ENCODE measurements at places on chromosomes 2 and 18. TPM values are rescaled to one million over a fixed set of nuclear protein-coding genes. Genes with fewer than 3 reads are reported as not detected.

- H3K4me1 ChIP-seq: no peaks in the 10 kb centered on the region
- H3K27ac ChIP-seq: no peak overlapping the region
Measured at GRCh38 chr2:215619022-215619958, 183.4 kb upstream of the FN1 start.

DNA sequence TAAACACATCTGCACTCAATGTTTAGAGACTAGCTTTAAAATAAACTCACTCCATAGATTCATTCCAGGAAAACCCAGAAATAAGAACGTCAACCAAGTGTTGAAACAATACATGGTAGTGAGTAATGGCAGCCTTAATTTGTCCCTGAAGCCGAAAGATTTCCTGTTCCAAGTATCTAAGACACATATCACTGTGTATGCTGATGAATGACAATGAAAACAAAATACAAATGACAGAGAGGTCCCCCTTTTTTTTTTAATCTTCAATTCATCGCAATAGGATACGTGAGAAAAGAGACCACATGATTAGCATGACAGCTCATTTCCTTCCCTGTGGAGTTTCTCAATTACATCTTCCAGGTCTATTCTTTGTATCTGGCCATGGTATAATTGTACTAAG lies 160.5 kb upstream of the STK17B start:
- no peak overlapping the region for H3K4me3 ChIP-seq
- H3K27ac ChIP-seq: no peak overlapping the region
- H3K4me1 ChIP-seq: no peaks in the 10 kb centered on the region

DNA sequence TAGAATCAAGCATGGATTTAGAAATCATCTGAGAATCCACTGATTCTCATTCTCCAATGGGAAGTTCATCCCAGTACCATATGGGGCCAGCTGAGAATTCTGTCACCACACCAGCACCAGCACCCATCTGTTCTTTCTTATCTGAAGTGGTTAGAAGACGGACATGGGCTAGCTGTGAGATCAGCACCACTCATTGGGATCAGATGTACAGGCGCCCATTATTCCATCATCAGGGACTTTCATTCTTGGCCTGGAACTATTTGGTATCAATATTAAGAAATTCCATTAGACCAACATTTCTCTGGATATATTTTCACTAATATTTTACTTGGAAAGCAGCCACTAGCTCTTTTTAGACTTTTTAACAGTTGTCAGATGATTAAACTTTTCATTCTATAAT lies 185.9 kb upstream of the LINC00305 start:
- H3K27me3 ChIP-seq: no peaks in the 10 kb centered on the region
- no peak overlapping the region for H3K27ac ChIP-seq
- no peak overlapping the region for H3K4me3 ChIP-seq
- DNase-seq: no peak

DNA sequence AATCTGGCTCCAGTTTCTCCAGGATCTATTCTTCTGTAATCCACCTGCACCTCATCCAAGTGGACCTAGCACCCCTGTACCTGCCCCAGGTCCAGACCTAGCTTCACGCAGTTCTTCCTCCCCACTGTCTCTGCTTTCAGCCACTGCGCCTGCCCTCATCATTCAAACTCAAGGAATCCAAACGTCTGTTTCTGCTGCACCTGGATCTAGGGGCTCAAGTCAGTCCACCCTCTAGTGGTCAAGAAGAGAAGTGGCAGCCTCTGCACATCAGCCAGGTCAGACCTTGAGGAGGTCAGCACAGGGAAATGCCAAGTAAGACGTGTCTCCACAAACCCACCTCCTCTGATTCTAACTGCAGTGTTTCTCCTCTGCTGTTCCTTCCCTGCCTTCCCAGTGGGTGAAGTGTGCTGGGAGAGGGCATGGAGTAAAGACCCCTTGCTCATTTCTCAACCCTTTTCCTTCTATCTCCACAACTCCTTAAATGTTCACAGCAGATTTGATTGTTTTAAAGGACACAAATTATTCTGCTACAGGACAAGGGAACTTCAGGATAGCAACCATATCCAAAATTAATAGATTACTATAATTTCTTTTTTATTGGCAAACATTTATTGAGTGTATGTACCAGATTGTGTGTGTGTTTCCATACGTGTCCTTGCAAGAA lies 8.6 kb upstream of the RNF152 start:
- no peaks in the 10 kb centered on the region for H3K36me3 ChIP-seq
- H3K4me3 ChIP-seq: no peak overlapping the region
- no peak overlapping the region for H3K27ac ChIP-seq
- no peaks in the 10 kb centered on the region for H3K4me1 ChIP-seq
- H3K27me3 ChIP-seq: no peaks in the 10 kb centered on the region

DNA sequence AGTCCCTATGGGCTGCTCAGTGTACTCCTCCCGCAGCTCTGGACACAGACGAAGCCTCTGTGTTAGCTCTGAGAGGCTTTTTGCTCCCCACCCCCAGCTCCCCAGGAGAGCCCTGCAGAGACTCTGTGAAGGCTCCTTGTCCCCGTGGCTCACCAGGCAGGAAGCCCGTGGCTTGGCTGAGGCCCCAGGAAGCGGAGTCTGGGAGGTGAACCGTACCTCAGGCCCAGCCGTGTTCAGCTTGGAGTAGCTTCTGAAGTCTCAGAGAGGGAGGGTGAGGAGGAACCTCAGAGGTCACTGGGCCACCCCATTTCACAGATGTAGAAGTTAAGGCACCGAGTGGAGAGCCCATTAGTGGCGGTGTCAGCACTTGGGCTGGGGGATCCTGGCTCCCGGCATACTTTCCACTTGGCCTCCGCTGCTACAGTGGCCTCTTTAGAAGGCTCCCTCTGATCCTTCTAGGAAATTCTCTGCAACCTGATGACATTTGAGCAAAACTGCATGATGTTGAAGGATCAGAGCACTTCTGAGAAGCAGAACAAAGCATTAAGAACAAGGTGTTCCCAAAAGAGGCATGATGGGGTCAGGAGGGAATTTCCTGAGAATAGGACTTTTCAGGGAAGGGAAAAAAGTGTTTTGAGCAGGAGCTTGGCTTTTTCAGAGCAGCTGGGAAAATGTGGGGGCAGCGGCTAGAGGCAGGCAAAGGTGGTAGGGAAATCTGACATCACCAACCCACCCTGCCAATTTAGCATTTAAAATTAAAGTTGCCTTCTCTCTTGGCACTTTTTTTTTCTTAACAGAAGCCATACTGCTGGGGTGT lies 79.1 kb downstream of the MCFD2 start:
- no peaks in the 10 kb centered on the region for H3K4me1 ChIP-seq
- no peaks in the 10 kb centered on the region for H3K36me3 ChIP-seq
- H3K27me3 ChIP-seq: no peaks in the 10 kb centered on the region
- no peak for DNase-seq
- no peak overlapping the region for H3K27ac ChIP-seq

DNA sequence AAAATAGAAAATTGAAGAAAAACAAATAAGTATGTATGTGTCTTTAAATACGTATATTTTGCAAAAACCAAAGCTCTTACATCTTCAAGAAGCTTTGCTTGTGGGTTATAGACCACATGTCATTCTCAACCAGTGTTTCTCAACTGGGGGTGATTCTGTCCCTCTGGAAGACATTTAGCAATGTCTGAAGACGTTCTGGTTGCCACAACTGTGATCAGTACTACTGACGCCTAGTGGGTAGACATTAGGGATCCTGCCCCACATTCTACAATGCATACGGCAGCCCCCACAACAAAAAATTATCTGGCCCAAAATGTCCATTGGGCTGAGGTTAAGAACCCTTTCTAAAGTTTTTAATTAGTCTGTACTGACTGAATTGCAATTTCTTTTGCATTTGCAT lies 48.4 kb downstream of the UNC50 start:
- DNase-seq: no peak
- no peak overlapping the region for H3K27ac ChIP-seq
- no peaks in the 10 kb centered on the region for H3K4me1 ChIP-seq
- no peaks in the 10 kb centered on the region for H3K27me3 ChIP-seq

DNA sequence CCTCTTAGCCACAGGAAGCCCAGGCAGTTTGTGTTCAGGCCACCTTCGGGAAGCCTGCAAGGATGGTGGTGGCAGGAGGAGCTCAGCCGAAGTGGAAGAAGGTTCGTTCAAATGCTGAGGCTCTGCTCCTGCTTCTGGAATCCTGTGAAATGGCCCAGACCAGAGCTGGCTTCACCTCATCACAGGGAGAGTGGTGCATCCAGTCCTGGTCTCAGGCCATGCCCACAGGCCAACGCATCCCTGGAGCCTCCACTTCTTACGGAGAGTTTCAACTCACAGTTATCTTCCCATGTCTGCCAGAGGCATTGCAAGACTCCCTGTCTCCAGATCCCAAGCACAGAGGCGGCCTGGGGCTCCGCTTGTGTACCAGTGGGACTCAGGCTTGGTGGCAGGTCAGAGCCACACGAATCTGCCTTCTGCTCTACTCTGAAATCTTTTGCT lies 82.3 kb downstream of the NDUFA10 start:
- H3K27me3 ChIP-seq: no peaks in the 10 kb centered on the region
- DNase-seq: no peak
- no peaks in the 10 kb centered on the region for H3K4me1 ChIP-seq
- no peaks in the 10 kb centered on the region for H3K36me3 ChIP-seq
- H3K27ac ChIP-seq: no peak overlapping the region
- no peak overlapping the region for H3K4me3 ChIP-seq

DNA sequence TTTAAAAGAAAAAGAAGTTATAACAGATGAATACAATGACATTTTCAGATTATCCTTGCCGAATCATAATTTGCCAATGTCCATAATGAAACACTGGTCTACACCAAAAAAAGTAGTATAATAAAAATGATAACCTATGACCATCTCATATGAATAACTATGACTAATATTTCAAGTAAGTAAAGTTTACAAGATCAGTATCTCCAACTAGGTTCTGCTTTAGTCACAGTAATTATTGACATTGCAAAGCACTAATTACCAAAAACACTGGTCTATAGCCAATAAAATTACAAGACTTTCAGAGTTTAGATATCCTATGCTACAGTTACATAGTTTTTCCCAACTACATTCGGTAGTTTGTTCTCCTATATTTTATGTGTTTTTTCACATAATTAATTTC lies 136.7 kb downstream of the MEMO1 start:
- DNase-seq: no peak
- no peak overlapping the region for H3K4me3 ChIP-seq
- H3K27me3 ChIP-seq: no peaks in the 10 kb centered on the region
- no peak overlapping the region for H3K27ac ChIP-seq
- H3K36me3 ChIP-seq: no peaks in the 10 kb centered on the region
- H3K4me1 ChIP-seq: no peaks in the 10 kb centered on the region

DNA sequence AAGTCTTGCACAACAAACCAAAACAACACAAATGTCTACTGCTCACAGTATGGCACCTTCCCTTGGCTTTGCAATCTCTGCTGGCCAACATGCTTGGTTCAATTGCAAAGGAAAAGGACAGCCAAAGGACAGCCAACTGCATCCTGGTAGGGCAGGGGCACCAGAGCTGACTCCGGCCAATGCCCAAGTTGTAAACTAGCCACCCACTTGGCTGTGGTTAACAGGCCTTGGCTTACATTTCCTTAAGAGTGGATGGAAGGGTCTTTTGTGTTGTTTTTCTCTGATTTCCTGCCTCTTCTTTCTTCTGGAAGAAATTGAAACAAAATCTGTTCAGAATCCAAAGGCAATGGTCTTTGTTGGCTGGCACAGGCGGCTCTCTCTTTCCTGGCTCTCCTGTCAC lies 119.1 kb upstream of the TRIB2 start:
- H3K27ac ChIP-seq: no peak overlapping the region
- H3K4me1 ChIP-seq: no peaks in the 10 kb centered on the region
- H3K36me3 ChIP-seq: no peaks in the 10 kb centered on the region
- no peak overlapping the region for H3K4me3 ChIP-seq
- no peak for DNase-seq
- no peaks in the 10 kb centered on the region for H3K27me3 ChIP-seq

DNA sequence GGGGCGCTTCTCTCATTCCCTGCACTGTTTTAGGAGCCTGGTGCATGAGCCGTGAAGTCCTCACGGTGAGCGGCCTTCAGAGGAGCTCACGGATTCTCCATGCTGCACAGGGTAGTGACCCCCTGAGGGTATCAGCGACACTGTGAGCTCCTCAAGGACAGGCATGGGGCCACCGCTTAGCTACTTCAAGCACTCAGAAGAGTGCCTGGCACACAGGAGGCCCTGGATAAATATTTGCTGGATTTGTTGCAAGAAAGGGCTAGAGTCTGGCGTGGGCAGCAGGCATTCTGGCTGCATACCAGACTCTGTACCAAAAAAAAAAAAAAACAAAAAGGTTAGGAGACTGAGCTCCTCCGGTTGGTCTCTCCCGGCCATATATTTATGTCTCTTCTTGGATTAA lies 5.7 kb upstream of the MBP start:
- no peak for DNase-seq
- H3K27ac ChIP-seq: no peak overlapping the region
- peaks cover 2% of the 10 kb centered on the region for H3K4me1 ChIP-seq
- H3K27me3 ChIP-seq: no peaks in the 10 kb centered on the region
- H3K4me3 ChIP-seq: no peak overlapping the region

GRCh38 chr2:17156086-17156485 lies 362.2 kb downstream of the RAD51AP2 start:
- H3K27ac ChIP-seq: no peak overlapping the region
- H3K4me3 ChIP-seq: no peak overlapping the region
- DNase-seq: no peak

DNA sequence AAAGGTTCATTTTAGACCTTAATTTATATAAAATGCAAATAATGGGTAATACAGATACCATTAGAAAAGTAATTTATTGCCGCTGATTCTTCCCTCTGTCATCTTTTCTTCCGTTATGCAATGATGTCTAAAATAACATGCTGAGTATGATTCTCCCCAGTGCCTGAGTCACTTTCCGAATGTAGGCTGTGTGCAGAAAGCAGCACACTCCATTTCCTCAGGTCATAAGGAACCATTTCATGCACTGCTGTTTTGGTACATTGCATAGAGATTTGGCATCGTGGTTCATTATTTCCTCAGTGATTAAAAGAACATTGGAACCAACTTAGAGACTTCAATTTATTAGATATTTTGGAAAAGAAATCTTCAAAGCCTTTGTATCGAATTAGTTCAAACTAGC lies 173.5 kb downstream of the CDH2 start:
- no peak for DNase-seq
- no peaks in the 10 kb centered on the region for H3K36me3 ChIP-seq
- H3K27ac ChIP-seq: no peak overlapping the region
- no peak overlapping the region for H3K4me3 ChIP-seq

GRCh38 chr2:158779621-158780020 lies 15.5 kb upstream of the DAPL1 start:
- H3K27ac ChIP-seq: no peak overlapping the region
- H3K4me3 ChIP-seq: no peak overlapping the region
- H3K27me3 ChIP-seq: no peaks in the 10 kb centered on the region
- DNase-seq: no peak
- no peaks in the 10 kb centered on the region for H3K4me1 ChIP-seq

GRCh38 chr2:226514895-226515294 lies 284.7 kb downstream of the IRS1 start:
- H3K27me3 ChIP-seq: no peaks in the 10 kb centered on the region
- no peak overlapping the region for H3K4me3 ChIP-seq
- DNase-seq: no peak
- H3K4me1 ChIP-seq: no peaks in the 10 kb centered on the region
- no peak overlapping the region for H3K27ac ChIP-seq

GRCh38 chr18:71040161-71040560 lies 751.3 kb downstream of the SOCS6 start:
- H3K4me1 ChIP-seq: no peaks in the 10 kb centered on the region
- no peaks in the 10 kb centered on the region for H3K36me3 ChIP-seq
- DNase-seq: no peak
- H3K27ac ChIP-seq: no peak overlapping the region

Gene FLACC1
- 2.1 TPM for total RNA-seq

Gene POTEI
- total RNA-seq: 0.10 TPM

Gene MARCO
- total RNA-seq: 0.77 TPM

Gene MAP3K19
- not detected for total RNA-seq

Gene ANTXR1
- total RNA-seq: 17.0 TPM

Gene SLC11A1
- total RNA-seq: 1.1 TPM

Gene FKBP1B
- 11.8 TPM for total RNA-seq

Gene EGR4
- total RNA-seq: not detected

Gene RFX8
- total RNA-seq: not detected

Gene GPAT2
- total RNA-seq: 2.4 TPM

All from colonic mucosa (tissue), 4 donors.